ENCODE measurements at places on chromosomes 3 and 15.

DNA sequence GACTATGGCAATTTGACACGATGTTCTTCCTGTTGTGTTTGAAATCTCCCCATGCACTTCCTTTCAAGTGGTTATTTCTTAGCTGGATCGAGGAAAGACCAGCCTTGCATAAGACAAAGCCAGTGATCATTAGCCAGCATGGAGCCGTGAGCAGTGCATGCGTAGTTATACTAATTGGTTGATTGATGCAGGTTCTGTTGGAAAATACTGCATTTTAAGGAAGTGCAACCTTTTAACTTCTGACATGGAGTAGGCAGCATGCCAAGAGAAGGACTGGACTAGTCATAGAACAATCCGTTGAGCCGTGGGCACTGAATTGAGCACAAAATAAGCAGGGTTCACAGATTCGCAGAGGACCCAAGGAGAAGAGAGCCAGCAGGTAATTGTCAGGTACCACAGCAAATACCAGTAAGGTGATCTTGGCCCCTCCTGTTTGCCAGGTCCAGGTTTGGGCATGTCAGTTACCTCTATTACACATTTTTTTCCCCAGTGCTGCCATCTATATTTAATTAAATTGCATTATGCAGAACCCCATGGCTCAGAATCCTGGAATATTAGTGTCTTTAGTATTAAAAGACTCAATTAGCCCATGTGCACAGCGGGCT, 29.0 kb upstream of the BCL6 start:
- DNase-seq = no peak

DNA sequence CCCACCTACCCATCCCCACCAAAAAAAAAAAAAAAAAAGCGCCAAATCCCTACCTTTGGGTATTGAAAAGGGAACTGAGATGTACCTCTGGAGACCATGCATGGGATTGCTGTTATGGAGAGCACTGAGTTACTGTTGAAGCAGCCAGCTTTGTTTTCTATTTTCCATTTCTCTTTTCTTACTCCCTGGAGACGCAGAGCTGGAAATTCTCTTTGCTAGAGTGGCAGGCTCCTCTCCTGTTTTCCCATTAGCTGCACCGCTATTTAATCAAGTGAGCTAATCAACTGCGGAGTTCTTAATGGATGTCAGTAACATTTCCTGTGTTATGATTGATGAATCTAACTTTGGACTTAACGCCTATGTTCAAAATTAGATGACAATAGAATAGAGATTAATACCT, 136.1 kb upstream of the LMCD1 start:
- DNase-seq = no peak

- DNase-seq = no peak
These were observed 4.8 kb downstream of the RARRES1 start for GRCh38 chr3:158727206-158728060.

GRCh38 chr3:131396170-131396569, 14.6 kb downstream of the NUDT16 start:
- peak; percentile 24 for DNase-seq

GRCh38 chr3:195107593-195107992, 163.4 kb downstream of the XXYLT1 start:
- DNase-seq = no peak

GRCh38 chr3:65915477-65915876, 123.2 kb downstream of the MAGI1 start:
- DNase-seq = no peak

GRCh38 chr3:147921051-147921450, 511.9 kb downstream of the ZIC1 start:
- no peak for DNase-seq

- DNase-seq = peak; percentile 6
These were observed 45.2 kb downstream of the RGMA start for GRCh38 chr15:93043621-93044300.

- DNase-seq = no peak
These were observed 35.6 kb downstream of the SRPRB start for GRCh38 chr3:133841196-133841595.

DNA sequence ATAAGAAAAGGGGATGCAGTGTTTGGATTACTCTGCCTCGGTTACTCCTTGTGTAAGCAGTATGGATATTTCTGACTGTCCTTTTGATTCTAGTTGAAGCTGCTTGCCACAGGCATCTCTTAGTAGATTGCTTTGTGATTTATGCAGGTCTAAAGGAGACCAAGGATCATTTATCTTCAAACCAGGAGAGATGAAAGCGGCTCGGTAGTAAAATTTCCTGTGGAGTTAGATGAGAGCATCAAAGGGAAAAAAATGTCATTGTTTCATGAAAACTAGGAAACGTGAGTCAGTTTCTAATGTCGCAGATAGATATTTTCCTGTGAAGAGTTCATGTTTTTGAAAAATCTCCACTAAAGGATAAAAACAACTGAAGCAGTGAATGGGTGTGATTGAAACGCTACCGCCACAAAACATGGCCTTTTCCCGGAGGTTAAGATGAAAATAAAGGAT, 254.0 kb upstream of the TBL1XR1 start:
- DNase-seq = no peak

GRCh38 chr15:38565287-38565670, 665 bp upstream of the RASGRP1 start:
- DNase-seq = no peak

- no peak for DNase-seq
These were observed 22.5 kb upstream of the MB21D2 start for GRCh38 chr3:192940129-192940528.

- DNase-seq = no peak
These were observed 781 bp upstream of the NAALADL2 start for GRCh38 chr3:174858353-174858752.
